ENCODE measurements at places on chromosomes 5 and 9.

DNA sequence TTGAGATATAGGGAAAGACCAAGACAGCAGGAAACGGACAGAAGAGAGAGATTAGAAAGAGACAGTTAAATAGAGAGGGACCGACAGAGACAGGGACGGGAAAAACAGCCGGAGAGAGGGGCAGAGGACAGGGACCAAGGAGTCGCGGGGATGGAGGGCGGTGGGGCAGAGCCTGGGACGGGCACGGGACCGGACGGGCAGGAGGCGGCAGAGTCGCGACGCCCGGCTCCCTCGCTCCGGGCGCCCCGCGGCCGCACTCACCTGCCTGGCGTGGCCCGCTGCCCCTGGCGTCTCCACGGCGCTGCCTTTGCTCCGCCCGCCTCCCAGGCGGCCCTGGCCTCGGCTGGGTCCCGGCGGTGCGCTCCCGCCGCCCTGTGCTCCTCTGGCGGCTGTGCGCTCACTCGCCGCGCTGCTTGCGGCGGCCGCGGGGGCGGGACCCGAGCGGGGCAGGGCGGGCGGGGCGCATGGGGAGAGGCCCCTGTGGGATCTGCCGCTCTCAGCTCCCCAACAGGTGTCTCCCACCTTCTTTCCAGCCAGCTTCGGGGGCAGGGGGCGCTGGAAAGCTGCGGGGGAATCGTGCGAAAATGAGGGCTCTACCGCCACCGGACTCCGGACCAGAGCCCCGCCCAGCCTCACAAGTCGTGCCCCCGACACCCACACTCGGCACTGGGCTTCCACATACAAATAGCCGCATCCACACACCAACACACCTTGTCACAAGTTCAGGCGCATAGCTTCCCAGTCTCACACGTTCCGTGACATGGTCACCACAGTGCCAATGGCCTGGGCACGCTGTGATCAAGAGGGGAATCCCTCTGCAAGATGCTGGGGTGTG is at the start of gene ARID3C:
Gene ARID3C, minus strand, starts transcription at position 411 of the 835 bp plus-strand sequence. CDS start 1,052 bp downstream, outside the sequence.
- no peak for DNase-seq

DNA sequence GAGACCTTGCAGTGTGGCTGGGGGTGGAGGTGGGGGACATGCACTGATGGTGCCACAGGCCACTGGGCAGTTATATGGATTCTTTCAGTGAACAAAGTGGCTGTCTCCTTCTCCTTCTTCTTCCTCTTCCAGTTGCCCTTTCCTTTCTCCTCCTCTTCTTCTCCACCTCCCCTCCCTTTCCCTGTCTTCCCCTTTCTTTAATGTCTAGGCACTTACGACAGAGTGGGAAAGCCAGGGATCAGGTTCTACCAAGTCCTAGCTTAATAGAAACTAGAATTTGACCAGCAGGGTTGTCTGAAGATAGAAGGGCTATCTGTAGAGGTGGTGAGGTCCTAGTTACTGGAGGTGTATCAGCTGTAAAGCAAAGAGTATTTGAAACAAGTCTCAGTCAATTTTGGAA is 62.8 kb downstream of the COL15A1 start:
- DNase-seq = no peak

DNA sequence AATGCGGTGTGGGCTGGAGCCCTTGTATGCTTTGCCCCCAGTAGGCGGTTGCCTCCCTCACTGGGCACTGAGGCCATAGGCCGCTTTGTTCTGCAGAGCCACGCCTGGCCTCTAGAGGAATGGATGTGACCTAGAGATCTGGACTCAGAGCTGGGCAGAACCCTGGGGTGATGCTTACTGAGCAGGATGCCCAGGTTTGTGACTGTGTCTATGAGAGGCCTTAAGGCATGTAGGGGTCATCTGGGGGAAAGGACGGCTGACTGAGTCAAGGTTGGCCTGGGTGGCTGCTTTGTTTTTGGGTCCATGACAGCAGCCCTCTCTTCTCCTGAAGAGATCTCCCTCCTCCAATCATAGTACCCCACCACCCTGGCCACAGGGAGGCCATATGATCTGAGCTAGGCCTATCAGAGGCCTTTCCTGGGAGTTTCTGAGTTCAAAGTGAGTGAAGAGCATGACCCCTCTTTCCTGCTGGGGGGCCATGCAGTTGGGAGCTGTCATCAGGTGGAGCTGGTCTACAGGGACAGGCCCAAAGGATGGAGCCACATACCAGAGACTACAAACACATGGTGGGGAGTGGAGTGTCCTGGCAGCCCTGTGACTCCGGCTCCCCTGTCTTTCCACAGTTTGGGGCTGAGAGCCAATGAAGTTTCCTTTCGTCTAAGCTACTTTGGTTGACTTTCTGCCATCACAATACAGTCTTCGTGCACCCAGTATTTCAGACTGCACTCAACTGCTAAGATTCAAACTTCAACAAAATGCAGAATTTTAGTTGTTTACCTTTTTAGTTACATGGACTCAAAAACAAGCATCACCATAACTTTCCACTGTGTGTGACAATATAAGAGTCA is 165.4 kb downstream of the AUH start:
- DNase-seq = no peak

- DNase-seq = no peak
These were observed 26.3 kb downstream of the PTGES start for GRCh38 chr9:129726322-129727160.

DNA sequence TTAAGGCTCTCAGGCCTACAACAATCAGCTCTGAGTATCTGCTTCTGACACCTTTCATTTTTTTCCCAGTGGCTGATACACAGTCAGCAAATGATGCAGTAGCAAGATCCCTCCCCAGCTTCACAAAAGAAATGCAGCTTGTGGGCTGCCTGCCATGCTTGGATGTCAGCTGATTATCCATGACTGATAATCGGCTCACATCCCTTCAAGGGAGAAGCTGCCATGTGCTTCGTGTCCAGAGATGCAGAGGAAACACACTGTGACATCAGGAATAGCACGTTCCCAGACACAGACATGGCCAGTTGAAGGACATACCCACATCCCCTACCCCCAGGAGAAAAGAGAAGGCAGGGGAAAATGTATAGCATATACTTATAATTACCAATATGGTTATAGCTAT is 27.9 kb downstream of the TMEM215 start:
- no peak for DNase-seq

- no peak for DNase-seq
These were observed 1078.9 kb downstream of the CDH12 start for GRCh38 chr5:21774281-21774680.

DNA sequence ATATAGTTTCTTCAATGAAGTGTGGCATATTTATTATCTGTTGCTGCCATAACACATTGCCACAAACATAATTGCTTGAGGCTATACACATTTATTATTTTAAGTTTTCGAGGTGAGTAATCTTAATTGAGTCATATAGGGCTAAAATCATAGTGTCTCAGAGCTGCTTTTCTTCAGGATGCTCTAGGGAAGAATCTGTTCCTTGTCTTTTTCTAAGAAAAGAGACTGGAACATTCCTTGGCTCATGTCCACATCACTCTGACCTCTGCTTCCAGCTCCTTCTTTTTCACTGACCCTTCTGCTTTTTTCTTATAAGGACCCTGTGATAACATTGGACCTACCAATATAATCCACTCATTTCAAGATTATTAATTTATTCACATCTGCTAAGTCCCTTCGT is 632.4 kb upstream of the TYRP1 start:
- DNase-seq = no peak

DNA sequence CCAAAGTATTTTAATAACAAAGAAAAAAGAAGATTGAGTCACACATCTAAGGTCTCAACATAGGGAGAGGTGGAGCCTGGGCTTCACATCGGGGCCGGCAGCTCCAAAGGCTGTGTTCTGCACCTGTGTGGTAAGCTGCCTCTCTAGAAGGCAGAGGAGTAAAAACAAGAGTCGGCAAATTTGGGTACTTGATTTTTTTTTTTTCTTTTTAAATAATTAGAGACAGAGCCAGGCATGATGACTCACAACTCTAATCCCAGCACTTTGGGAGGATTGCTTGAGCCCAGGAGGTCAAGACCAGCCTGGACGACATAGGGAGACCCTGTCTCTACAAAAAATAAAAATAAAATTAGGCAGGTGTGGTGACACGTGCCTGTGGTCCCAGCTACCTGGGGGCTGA is 4.7 kb downstream of the URM1 start:
- no peak for DNase-seq
